T-helper 17 cell (primary cell): ENCODE measurements at places on chromosomes 3 and 15.

DNA sequence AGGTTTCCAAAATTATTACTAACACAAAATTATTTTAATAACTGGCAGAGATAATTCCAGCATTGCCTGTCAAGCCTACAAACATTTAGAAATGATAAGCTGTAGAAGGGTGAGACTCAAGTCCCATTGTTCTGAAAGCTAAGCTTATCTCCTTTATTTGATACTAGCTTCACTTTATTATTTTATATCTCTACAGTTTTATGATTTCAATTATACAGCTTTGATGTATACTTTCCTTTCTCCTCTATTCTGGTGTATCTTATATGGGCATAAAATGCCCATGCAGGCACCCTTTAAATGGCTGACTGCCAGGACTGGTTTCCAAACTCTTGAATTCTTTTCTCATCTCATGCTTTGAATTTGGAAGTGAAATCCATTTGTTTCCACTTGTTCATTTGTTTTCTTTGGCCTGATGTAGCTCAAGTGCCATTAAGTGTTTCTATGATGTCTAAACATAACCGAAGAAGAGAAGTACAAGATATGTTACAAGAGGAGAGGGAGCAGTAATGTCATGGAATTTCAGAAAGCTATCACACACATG, 372.1 kb upstream of the ARHGEF26 start:
- DNase-seq: no peak

DNA sequence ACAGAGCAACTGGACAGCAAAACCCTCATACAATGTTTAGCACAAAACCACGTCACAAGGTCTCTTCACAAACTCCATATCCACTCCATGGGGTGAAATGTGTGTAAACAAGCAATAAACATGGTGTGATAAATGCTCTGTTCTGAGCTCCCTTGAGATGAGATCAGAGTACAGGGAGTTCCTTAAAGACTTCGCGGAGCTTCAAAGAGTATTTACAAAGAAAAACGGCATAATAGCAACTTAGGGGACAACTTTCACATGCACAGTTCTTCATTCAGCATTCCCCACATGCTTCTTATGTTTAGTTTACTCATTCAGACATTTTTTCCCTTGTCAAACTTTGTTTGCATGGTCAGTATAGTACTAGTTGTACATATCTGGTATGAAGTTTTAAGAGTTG, 52.5 kb upstream of the SUCLG2 start:
- no peak for DNase-seq

DNA sequence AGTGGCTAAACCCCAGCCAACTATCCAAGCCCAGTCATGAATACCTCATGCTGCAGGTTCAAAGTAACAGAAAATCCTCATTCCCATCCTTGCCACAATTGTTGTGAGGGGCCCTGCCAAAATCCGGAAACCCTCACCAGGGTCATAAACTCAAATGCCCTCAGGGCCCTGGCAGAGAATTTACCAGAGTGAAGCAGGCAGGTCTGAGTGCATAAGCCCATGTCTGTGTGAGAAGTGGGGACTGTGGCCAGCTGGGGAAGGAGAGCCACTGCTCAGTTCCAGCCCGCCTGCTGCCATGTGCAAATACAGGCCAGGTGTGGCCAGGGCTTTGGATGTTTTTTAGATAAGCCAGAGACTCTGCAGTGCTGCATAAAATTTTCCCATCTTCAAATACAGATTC, 7.0 kb downstream of the CEP152 start:
- DNase-seq: no peak

DNA sequence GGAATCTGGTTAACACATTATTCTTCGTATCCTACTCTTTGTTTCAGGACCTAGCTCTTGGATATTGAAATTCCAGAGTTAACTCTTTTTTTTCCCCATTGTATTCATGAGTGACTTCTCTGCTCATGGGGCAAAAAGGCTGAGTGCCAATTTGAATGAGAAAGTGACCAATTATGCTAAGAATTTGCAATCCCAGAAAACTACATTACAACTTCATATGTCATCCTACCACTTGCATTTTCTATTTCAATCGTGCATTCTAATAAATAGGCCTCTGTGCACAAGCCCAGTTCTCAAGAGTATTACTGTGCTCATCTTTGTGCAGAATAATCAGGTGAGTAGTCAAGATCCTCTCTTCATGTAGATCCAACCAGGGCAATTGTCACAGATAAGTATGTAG, 537.8 kb downstream of the OTOL1 start:
- no peak for DNase-seq

- DNase-seq: no peak
Measured at GRCh38 chr3:155386919-155387318, 93.4 kb upstream of the STRIT1 start.

GRCh38 chr3:130470126-130470525, 46.9 kb upstream of the COL6A6 start:
- DNase-seq: no peak

DNA sequence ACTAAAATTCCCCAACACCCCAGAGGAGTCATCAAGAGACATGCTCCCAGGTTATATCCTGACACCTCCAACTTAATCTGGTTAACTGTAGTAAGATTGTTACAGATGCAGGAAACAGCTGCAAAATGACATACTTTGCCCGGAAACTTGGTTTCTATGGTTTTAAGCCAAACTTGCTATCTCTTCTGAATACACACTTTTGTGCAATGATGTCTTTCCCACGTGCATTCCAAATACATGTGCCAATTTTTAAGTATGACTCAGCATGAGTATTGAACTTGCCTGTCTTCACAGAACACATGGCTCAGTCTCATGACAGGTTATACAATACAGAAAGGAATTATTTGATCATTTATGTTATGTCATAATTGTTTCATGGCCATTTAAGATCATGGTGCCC, 207.0 kb upstream of the DCBLD2 start:
- no peak for DNase-seq

DNA sequence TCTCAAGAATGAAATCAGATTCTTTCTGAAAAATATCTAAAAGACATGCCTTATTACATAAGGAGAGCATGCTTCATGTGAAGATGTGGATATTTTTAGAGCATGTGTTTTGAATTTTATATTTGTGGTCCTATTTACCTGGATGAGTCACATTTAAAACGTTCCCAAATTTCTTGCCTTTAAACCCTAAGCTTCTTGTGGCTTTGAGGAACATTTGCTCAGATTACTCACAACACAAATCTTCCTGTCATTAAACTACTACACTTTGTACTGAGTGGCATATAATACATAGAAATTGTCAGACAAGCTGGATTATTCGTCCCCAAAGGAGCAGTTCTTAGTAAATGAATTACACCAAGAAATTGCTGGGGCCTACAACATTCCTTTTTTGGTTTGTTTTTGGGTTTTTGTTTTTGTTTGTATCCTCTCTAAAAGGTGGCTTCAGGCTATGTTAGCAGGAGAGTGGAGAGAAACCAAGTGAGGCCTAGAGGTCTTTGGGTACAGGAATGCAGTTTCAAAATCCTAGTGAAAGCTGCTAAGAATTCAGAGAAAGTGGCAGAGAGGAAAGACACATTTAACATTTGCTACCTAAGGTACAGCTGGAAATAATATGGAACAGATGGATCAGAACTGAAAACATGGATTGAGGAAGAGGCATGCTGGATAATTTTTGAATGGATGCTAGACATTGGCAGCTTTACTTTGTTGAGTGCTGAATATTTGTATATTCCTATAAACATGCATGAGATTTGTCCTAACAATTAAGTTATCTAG, 128.1 kb downstream of the RPL22L1 start:
- no peak for DNase-seq

GRCh38 chr15:67753891-67754290, 71.4 kb upstream of the SKOR1 start:
- no peak for DNase-seq

- no peak for DNase-seq
Measured at GRCh38 chr3:156551746-156552145, 3.2 kb downstream of the SSR3 start.

DNA sequence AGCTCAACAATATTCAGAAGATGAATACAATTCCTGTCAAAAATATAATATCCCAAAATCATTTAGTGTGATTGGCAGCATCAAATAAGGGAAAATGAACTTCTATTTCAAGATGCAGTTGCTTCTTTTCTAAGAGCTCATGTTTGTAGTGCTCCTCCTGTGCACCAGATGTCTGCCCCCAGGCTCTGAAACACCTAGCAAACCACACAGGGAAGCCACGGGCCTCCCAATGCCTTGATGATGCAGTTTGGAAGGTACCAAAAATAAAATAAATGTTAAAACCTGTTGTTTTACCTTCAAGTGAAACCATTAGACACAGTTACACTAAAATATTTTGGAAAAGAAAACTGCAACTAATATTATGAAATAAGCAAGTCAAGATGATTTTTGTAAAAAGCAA, 22.2 kb downstream of the CFAP20DC start:
- no peak for DNase-seq

GRCh38 chr3:59436164-59436958, 386.5 kb upstream of the CFAP20DC start:
- DNase-seq: no peak

GRCh38 chr3:114351123-114351821, 57.4 kb downstream of the TIGIT start:
- DNase-seq: no peak

- DNase-seq: no peak
Measured at GRCh38 chr3:45123030-45123429, 23.1 kb downstream of the CDCP1 start.

GRCh38 chr3:40597441-40597840, 72.7 kb downstream of the ZNF621 start:
- no peak for DNase-seq

- DNase-seq: no peak
Measured at GRCh38 chr3:13188181-13188779, 115.1 kb upstream of the IQSEC1 start.

DNA sequence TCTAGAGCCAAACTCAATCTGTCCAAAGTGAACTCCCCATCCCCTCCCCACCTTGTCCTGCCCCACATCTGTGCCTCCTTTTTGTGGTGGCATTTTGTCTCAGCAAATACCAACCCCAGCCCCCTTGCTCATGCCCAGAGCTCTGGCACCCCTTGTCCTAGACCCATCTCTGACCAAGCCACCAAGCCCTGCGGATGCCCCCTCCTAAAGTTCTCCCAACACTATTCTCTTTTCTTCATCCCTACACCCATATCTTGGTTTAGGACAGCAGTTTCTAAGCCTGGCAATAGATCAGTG, 17.7 kb downstream of the ACAA1 start:
- no peak for DNase-seq

- no peak for DNase-seq
Measured at GRCh38 chr3:127097481-127097880, 95.5 kb upstream of the PRR23E start.

GRCh38 chr15:70252951-70253320, 155.2 kb upstream of the TLE3 start:
- DNase-seq: no peak

GRCh38 chr3:151768393-151768930, 34.7 kb downstream of the AADACL2 start:
- no peak for DNase-seq

DNA sequence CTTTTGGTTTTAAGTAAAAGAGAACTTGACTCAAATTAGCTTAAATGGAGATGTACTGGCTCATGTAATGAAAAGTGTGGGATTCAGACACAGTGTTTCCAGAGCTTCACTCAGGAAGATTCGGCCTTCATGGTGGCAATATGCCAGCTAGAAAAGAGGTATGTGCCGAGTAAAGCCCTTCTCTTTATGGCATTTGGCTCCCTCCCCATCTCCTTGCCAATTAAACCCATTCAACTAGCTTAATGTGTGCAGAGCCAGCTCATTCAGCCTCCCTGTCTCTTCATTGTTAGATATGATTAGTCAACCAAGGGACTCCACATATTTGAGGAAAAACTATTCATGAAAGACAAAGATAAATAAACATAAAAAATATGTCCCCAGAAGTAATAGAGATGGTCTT, 15.0 kb upstream of the TRANK1 start:
- DNase-seq: no peak
